Fibroblast of skin of abdomen (primary cell): ENCODE measurements at places on chromosomes 16 and 17.

DNA sequence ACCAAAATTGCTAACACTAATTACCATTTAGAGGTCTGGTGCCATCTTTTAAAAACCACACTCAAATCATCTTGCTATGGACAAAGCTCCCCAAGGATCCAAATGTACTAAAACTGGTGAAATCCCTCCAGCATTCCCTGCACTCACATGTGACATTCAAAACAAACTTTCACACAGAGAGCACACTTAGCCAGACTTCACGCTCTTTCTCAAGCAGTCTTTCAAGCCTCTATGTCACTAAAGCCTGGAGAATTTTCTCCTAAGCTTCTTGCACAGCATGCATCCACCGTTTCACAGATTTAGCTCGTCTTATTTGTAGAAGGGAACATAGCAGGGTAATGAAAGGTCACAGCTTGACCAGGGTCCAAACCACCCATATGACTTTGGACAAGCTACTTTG, 19.3 kb downstream of the CMTM3 start:
- no peak for DNase-seq

- DNase-seq: no peak
Measured at GRCh38 chr16:3488801-3489200, 6.5 kb downstream of the C16orf90 start.

- DNase-seq: peak; percentile 80
Measured at GRCh38 chr17:43006639-43007551, at the start of gene IFI35. TSS of gene IFI35 (plus strand) at chr17:43006784. CDS start at chr17:43006948, 164 bp downstream.

- DNase-seq: peak; percentile 18
Measured at GRCh38 chr16:70253291-70254106, 1.8 kb upstream of the EXOSC6 start.

- DNase-seq: no peak
Measured at GRCh38 chr17:5184288-5184687, 7.4 kb downstream of the ZNF594 start.

DNA sequence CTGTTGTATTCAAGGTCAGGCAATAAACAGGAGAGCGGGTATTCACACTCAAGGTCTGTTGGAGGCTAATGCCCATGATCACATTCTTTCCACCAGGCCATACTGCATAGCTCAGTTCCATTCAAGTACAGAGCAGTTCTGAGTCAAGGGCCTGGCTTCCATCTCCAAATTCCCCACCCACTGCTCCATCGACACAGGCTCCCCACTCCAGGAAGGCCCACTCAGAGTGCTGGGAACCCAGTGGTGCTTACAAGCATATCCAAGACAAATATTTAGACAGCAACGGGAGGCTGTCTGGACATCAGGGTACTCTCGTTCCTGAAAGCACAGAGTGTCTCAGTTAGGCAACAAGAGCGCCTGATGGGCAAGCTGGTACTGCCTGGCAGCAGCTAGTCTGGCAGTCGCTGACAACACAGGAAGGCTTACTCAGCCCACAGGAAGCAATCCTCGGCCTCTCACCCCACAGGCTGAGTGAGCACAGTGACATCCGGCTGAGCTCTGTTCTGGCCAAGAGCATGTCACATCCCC, 40.9 kb downstream of the RFFL start:
- peak; percentile 52 for DNase-seq

DNA sequence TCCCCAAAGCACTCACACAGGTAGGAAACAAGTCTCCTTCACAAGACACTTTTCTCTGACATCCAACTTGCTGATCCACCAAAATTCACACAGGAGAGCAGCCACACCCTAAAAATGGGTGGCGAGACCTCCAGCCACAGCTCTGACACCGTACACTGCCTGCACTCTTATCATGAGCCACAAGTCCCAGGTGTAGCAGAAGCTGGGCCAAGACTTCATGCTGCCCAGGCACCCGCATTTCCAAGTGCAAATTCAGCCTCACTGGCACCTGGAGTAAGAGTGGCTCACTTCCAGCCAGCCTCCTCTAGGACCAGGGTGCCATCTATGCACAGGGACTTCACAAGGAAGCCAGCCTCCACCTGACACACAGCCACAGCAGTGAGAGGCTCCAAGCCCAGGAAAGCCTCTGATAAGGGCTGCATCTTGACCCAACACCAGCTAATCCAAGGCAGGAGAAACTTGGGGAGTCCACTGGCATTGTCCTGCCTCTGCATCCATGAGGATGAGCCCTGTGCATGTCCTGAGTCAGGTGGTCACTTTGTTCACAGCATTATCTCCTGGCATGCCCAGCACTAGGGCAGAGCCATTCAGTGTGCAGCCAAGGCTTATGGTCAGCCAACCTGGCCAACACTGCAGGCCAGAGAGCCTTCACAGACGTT, 2.6 kb upstream of the ZNF768 start:
- DNase-seq: no peak

- peak; percentile 90 for DNase-seq
Measured at GRCh38 chr17:33234930-33235685, 58.0 kb downstream of the ASIC2 start.

DNA sequence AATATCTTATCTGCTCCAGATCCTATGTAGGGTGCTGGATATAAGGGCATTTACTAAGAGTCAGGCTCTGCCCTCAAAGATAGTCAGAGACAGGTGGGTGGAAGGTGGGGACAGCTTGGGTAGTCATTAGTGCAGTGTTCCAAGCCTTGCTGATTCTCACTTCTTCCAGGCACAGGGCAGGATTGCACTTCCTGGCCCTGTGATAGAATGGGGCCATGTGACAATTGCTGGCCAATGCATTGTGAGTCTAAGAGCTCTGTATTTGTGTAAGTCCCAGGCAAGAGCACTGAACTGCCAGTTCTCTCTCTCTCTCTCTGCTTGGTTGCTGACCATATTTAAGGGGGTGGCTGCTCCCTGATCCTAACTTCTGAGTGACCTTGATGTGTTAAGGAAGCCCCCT, 112.1 kb downstream of the C16orf78 start:
- DNase-seq: no peak

DNA sequence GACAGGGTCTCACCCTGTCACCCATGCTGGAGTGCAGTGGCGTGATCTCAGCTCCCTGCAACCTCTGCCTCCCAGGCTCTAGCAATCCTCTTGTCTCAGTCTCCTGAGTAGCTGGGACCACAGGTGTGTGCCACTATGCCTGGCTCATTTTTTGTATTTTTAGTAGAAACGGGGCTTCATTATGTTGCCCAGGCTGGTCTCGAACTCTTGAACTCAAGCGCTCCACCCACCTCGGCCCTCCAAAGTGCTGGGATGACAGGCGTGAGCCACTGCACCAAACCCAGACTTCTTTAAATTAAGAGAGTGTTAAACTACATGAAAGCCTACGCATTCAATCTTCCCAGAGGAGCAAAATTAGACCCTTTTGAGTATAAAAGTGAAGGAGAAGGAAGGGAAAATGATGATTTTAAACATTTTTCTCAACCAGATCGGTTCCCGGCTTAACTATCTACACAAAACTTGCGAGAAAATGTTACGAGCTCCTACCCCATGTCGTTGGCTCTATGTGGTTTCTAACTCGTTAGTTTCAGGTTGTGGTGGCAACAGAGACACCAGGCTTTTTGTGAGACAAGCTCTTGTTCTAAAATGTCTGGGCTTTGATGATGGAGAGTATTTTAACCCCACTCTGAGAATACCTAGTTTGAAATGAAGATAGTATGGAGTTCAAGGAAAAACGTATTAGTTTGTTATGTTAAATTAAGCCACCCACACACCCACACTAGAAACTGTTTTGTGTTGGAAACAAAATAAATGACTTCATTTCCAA, 26.3 kb downstream of the STAT5B start:
- DNase-seq: no peak

DNA sequence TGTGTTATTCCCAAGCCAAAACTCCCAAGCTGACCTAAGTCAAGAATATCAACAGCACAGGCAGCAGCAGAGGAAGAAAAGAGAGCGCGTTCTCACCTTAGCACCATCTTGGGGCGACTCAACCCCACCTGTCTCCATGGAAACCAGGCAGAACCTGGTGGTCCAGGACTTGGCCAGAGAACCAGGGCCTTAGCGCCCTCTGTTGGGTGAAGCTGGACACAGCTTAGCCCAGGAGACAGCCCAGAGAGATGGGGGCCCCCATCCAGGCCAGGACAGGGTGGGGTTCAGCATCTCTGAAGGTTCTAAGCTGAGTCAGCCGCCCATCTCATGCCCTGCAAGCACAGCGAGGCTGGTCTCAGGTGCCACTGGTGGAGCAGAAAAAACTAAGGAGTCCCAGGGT, 60.1 kb upstream of the TMEM132E start:
- DNase-seq: no peak

GRCh38 chr17:81995463-81996231, 18.2 kb downstream of the ASPSCR1 start:
- DNase-seq: no peak

GRCh38 chr17:55259684-55260111, 5.1 kb upstream of the HLF start:
- DNase-seq: no peak

DNA sequence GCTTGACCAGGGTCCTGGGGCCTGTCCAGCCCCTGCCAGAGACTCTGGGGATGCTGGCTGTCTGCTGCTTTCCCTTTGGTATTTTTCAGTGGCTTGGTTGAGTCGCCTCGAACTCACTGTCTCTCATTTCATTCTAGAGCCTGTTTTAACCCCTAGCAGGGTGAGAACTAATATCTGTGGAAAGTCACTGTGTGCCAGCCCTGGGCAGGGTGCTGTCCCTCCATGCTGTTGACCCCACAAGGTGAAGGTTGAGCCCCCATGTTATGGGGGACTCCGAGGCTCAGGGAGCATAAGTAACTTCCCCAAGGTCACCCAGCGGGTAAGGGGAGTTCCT, 33.0 kb downstream of the DCAKD start:
- no peak for DNase-seq

DNA sequence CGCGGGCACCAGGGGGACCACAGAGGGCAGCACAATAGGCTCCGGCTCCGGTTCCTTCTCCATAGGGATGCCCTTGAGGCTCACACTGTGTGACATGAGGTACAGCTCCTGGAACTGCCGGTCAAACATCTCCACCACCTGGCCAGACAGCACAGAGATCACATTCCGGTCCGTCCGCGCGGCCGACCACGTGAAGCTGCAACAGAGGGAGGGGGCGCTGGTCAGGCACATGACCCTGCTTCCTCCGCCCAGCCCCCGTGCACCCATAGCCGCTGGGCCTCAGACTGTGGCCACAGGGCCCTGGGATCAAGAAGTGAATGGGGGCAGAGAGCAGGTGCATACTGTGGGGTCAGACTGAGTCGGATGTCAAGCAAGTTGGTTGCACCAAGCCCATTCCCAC, 25.9 kb downstream of the FAM83G start:
- no peak for DNase-seq

DNA sequence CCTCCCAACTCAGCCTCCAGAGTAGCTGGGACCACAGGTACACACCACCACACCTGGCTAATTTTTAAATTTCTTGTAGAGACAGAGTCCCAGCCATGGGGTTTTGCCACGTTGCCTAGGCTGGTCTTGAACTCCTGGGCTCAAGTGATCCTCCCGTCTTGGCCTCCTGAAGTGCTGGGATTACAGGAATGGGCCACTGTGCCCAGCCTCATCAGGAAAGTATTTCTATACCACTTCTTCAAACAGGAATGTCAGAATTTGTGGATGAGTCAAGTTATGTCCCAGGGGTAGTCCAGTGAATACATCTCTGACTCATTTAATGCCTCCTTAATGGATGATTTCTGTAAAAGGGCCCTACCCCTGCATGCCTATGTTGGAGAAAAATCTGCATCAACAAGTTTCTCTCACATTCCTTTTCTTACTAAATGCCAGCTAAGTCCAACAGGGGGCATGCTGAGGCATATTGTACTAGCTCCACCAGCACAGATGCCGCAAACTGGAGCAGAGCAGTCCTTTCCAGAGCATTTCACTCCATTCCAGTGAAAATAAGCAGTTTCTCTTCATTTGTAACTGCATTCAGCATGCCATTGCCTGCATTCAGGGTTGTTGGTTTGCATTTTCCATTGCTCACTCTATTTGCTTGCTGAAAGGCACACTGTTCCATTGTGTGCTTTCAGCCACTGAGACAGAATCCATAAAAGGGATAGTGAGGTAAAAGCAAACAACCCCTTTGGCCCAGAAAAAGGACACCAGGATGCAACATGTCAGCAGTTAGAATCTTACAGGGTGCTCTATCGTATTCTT, 5.3 kb upstream of the CAVIN1 start:
- DNase-seq: peak; percentile 99

- no peak for DNase-seq
Measured at GRCh38 chr16:3787924-3788661, 70.8 kb upstream of the TRAP1 start.

GRCh38 chr17:66633317-66633965, 201.5 kb upstream of the CACNG5 start:
- DNase-seq: peak; percentile 76

GRCh38 chr16:6704306-6704930, 628.2 kb upstream of the RBFOX1 start:
- DNase-seq: no peak

DNA sequence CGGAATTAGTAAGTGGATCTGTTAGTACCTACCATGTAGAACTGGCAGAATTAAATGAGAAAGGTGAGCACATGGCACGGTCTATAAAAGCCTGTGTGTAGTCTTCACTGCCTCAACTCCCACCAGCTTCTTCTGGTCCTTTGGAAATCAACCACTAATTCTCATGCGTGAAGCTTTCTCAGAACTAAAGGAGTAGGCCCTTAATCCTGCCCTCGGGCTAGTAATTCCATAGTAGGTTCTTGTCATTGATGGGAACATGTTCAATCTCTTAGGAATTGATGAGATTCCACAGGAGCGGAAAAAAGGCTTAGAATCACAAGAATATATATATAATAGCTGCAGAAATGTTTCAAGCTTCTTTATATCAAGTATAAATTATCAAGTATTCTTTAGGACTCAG, 21.7 kb downstream of the CDR2 start:
- DNase-seq: no peak

GRCh38 chr16:28844226-28844885, 1.8 kb downstream of the TUFM start:
- DNase-seq: no peak

- DNase-seq: peak; percentile 87
Measured at GRCh38 chr16:59527206-59527997, 793.3 kb upstream of the GOT2 start.
